Muscle of back (tissue), 13 donors: ENCODE measurements at places on chromosomes 1 and 21.

GRCh38 chr1:25700144-25700523 is 83.5 kb downstream of the MAN1C1 start:
- DNase-seq: peak; percentile 79

- no peak for DNase-seq
These were observed 72.1 kb downstream of the RERE start for GRCh38 chr1:8745346-8745745.

- peak; percentile 6 for DNase-seq
These were observed 29.1 kb upstream of the C21orf91 start for GRCh38 chr21:17848228-17848627.

- no peak for DNase-seq
These were observed 443.0 kb downstream of the PTPRU start for GRCh38 chr1:29679316-29679715.

DNA sequence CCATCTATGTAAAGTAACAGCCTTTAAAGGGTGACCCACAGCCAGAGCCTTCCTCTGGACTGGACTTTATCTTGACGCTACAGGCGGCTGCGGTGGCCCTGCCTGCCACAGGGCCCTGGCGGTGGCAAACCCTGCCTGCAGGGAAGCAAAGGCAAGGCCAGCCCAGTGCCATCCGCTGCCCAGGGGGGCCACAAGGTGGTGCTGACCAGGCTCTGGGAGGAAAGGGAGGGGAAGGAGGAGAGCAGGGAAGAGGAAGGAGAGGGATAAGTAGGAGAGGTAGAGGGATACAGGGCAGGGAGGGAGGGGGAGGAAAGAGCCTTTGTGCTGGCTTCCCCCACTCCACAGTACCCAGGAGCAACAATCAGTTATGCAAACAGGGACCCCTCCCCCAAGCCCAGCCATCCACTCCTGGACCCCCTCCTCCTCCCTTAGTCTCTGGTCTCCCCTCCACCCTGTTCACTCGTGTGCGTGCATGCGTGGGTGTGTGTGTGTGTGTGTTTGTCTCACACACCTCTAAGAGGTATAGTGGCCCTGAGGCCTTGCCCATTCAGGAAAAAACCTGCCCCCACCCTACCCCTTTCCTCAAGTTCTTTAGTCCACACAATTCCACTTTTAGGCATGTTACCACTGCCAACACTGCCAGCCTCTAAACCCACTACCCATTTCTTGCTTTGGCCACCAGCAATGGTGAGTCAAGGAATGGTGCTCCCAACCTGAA is 30.3 kb downstream of the SSBP3 start:
- no peak for DNase-seq

DNA sequence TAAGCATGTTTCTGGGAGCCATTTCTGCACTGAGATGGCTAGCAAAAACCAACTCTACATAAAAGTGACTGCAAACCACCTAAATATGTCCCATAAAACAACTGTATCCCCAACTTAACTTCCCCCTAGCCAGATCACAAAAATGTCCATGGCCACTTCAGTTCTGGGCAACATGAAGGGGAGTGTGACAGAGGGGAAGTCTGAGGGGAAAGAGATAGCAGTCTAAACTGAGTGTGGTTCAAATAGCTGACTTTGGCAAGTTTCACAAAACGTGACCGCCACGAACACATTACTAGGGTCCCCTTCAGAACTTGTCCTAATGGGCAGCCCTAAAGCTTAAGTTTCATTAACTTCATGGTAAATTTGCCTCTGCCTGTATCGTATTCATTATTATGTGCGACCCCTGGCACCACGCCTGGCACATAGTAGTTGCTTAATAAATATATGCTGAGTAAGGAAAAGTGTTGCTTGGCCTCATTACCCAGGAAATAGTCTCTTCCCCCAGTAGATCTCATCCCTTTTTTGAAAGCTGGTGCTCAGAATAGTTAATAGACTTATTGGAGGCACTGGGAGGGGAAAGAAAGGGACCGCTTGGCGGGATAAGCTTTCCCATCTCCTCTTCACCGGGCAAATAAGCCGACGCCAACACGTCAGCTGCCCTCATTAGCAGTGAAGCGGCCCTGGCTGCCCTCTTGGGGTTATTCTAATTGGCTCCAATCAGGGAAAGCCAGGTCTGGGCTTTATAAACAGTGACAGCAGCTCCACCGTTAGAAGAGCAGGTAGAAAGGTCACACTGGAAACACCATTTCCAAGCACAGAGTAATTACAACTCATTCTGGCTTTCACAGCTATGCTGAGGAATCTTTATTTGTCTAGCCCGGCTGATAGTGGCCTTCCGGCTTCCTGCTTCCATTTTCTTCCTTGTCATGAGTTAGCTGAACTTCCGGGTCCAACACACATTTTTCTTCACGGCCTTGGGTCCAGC is 122.1 kb downstream of the LRIG2 start:
- DNase-seq: no peak

DNA sequence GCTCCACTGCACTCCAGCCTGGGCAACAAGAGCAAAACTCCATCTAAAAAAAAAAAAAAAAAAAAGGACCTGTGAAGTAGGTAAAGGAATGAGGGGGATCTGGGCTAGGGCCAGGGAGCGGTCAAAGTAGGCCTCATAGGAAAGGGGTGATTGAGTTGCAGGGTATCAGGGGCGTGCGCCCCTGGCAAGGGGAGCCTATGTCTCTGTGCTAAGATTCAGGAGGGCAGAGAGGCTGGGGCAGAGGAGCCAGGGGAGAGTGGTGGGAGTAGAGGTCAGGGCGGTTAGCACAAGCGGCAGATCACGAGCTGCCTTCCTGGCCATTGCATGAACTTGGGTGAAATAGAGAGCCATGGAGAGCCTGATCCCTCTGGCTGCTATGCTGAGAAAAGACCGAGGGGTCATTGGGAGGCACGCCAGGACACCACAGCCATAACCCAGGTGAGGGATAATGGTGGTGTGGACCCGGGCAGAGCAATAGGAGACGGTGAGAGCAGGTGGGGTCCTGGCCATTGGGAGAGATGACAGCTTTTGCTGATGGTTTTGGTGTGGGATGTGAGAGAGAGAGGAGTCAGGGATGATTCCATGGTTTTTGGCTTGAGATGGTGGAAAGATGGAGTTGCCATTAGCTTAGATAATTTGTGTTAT is 30.6 kb upstream of the CSF1 start:
- no peak for DNase-seq

- DNase-seq: no peak
These were observed 19.2 kb upstream of the MTARC1 start for GRCh38 chr1:220767312-220768125.

DNA sequence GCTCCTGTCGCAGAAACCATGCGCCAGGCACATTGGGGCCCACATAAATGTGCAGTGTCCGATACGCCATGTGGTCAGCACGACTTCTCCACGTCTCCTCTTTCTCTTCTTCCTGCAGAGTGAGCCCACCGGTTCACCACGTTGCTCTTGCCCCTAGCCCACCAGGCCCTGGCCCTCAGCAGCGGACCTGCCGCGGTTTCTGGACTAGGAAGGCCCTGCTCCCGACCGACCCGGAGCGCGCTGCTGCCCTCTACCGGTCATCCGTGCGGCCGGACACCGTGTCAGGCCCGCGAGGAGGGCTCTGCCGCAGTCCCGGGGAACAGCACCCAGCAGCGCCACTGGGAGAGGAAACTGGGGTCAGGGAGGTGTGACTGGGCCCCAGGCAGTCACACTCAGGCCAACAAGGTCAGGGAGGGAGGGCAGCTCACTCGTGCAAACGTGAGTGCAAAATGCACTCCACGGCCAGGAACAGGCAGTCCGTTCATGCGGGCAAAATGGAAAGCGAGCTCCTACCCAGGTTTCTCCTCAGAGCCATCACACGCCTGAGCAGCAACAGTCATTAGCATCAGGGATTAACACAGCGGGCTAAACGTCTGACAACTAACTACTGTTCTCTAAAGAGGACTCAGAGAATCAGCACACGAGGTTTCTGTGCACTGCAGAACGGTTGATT is 13.7 kb downstream of the TLR5 start:
- DNase-seq: peak; percentile 82

DNA sequence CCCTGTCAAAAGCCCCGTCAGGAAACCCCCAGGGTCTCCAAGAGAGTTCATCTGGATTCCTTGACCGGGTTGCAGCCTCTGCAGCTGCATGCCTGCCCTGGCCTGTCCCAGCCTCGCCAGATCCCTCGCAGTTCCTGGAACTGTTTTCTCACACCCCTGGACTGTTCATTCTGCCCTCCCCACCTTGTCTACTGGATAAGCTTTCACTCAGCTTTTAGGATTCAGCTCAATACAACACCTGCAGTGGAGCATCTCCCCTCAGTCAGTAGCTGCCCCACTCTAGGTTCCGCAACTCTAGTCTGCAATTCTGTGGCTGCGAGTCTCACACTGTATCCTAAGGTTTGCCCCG is 67.2 kb downstream of the FAM163A start:
- DNase-seq: peak; percentile 35

- no peak for DNase-seq
These were observed 320.5 kb downstream of the KCTD3 start for GRCh38 chr1:215887627-215888026.

DNA sequence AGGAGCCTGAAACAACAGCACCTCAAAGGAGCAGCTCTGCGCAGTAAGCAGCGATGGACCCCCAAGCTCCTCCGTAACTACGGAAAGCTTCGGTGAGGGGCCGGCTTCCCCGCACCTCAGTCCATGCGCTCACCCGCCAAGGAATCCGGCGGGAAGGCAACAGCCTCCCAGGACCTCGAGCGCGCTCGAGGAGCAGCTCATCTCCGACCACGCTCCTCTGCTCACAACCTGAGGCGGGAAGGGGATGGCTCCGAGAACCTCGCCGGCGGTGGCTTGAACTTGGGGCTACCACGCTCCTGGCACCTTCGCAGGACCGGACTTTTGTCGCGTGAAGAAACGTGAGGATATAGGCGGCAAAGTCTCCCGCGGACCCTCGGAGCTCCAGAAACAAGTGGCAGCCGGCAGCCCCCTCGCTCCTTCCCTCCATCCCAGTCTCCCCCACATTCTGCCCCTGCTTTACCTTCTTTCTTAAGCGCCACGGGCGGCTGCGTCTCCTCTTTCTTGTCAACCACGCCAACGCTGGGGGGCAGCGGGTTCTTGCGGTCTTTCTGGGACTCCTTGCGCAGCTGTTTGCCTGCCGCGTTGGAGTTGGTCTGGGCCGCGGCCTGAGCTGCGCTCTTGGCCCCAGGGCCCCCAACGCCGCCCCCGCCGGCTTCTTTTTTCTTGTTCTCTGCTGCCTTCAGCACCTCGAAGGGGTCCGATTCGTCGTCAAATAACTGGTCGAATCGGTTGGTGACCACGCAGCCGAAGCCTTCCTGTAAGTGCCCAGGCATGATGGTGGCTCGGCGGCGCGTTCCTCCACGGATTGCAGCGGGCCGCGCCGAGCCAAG is 459 bp downstream of the SERBP1 start:
- DNase-seq: no peak

DNA sequence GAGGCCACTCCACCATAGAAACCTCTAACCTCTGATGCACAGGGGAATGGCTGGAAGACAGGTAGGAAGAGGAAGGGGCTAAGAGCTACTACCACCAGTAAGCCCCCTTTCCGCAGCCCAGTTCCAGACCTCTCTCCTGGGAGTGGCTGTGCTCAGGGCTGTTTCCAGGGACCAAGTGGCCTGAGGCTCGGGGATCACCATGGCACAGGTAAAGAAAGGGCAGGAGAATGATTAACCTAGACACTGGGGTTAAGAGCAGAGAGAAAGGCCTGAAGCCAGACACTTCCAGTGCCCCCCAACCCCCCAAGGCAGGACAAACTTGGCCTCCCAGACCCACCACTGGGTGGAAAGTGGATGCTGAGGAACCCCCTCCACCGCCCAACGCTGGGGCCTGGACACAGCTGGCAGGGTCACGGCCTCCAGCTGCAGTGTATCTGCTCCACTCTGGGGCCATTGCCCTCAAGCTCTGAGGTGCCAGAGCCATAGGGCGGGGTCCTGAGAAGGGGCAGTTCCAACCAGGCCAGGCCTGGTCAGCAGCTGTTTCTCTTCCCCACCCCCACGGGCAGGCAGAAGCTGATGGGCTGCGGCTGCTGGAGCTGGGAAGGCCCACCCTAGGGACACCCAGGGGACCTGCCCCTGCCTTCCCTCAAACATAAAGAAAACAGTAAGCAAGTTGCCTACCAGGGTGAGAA is 2.6 kb downstream of the TAGLN2 start:
- peak; percentile 61 for DNase-seq

GRCh38 chr1:200051620-200052019 is 24.1 kb downstream of the NR5A2 start:
- no peak for DNase-seq

GRCh38 chr1:114379987-114380386 is 131.0 kb downstream of the TRIM33 start:
- DNase-seq: no peak

DNA sequence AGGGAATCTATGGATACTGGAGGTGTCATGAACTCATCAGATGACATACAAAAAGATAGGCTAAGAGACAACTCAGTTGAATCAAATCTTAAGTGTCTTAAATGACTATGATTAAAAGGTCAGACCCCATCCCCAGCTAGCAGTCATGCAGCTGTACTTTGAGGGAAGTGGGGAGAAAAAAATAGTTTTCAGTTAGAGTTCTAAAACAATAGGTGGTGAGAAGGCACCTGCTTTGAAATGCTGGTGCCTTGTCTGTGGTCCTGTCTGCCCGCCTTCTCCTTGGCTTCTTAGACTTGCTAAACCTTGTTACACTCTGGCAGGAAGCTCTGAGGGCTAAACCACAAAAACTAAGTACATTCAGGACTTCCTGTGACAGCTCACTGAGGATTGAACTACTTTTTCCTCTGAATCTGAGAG is 15.3 kb downstream of the CD2 start:
- DNase-seq: no peak

GRCh38 chr1:232625319-232625868 is 4.5 kb downstream of the SIPA1L2 start:
- no peak for DNase-seq

- DNase-seq: no peak
These were observed 165.7 kb upstream of the IRF2BP2 start for GRCh38 chr1:234775477-234776246.

DNA sequence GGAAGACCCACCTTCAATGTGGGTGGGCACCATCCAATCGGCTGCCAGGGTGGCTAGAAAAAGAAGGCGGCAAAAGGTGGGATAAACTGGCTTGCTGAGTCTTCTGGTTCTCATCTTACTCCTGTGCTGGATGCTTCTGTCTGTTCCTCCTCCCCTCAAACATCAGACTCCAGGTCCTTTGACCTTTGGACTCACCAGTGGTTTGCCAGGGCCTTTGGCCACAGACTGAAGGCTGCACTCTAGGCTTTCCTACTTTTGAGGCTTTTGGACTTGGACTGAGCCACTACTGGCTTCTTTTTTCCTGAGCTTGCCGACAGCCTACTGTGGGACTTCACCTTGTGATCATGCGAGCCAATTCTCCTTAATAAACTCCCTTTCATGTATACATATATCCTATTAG is 55.9 kb downstream of the VCAM1 start:
- DNase-seq: no peak

- no peak for DNase-seq
These were observed 43.6 kb downstream of the ARID1A start for GRCh38 chr1:26739329-26739914.

GRCh38 chr1:51499694-51500093 is 19.4 kb downstream of the EPS15 start:
- no peak for DNase-seq

DNA sequence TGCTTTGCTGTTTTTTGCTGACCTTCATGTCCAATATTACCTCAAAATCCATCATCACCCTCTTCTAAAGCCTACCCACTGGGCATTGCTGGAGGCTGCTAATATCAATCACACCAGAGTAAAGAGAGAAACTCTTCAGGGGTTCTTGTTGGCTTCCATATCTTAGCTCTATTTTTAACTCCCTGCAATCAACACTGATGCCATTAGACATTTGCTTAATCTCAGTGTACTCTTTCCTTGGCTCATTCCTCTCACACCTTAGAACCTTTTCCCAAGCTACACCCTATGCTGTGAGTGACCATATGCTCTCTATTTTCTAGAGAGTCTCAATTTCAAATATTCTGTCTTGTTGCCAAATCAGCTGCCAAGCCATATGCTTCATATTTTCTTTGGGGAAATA is 40.6 kb upstream of the RABGAP1L start:
- DNase-seq: no peak
